ENCODE measurements at places on chromosomes 16 and 17. TPM values are rescaled to one million over a fixed set of nuclear protein-coding genes. Genes with fewer than 3 reads are reported as not detected.

- H3K27me3 ChIP-seq = no peaks in the 10 kb centered on the region
- no peaks in the 10 kb centered on the region for H3K4me1 ChIP-seq
- no peak for DNase-seq
- H3K4me3 ChIP-seq = no peak overlapping the region
- H3K27ac ChIP-seq = no peak overlapping the region
Measured at GRCh38 chr17:81056312-81056711, 21.4 kb downstream of the BAIAP2 start.

Gene JPH3
- not detected for total RNA-seq

GRCh38 chr16:57667526-57668262 is 412 bp upstream of the ADGRG3 start:
- no peaks in the 10 kb centered on the region for H3K4me1 ChIP-seq
- no peak overlapping the region for H3K27ac ChIP-seq
- peaks cover 6% of the 10 kb centered on the region for H3K27me3 ChIP-seq

Gene PYDC1
- not detected for total RNA-seq

- H3K4me1 ChIP-seq = no peaks in the 10 kb centered on the region
- no peak overlapping the region for H3K4me3 ChIP-seq
- no peak overlapping the region for H3K27ac ChIP-seq
- H3K36me3 ChIP-seq = no peaks in the 10 kb centered on the region
- H3K27me3 ChIP-seq = no peaks in the 10 kb centered on the region
Measured at GRCh38 chr16:6453742-6454141, 878.9 kb upstream of the RBFOX1 start.

Gene TBC1D3C
- total RNA-seq = 1.3 TPM

Gene MT1E
- 251 TPM for total RNA-seq

Gene USP43
- total RNA-seq = under 0.01 TPM

DNA sequence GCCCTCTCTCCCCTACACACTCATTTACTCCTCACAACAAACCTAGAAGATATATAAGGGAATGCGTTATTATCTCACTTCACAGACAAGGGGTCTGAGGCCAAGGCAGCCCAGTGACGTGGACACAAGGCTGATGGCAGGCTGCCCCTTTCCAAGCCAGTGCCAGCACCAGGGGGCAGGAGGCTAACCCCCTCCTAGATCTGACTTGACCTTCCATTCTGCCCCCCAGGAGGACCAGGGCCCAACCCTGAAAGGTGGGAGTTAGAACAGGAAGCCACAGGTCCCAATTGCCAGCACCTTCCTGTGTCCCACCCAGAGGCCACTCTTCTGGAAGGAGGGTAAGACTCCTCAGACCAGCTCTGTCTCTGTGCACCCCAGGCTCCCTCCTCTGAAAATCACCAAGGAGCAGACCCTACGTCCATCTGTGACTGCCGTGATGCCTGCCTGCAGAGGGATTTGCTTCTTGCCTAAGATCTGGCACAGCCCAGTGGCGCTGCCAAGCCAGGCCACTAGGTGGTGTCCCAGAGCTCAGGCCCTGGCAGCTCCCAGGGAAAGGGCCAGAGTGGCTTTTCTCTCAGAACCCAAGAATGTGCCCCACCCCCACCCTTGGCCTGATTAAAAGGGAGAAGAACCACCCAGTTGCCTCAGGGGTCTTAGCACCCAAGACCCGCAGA is 42.4 kb upstream of the MRPS23 start:
- H3K27me3 ChIP-seq = no peaks in the 10 kb centered on the region
- peaks cover 34% of the 10 kb centered on the region for H3K4me1 ChIP-seq
- H3K27ac ChIP-seq = peak overlapping the region; percentile 87
- no peaks in the 10 kb centered on the region for H3K36me3 ChIP-seq
- peak; percentile 79 for DNase-seq

GRCh38 chr17:17320911-17321220 is 17.7 kb downstream of the NT5M start:
- H3K4me3 ChIP-seq = no peak overlapping the region
- no peaks in the 10 kb centered on the region for H3K36me3 ChIP-seq
- DNase-seq = no peak
- no peaks in the 10 kb centered on the region for H3K27me3 ChIP-seq
- no peak overlapping the region for H3K27ac ChIP-seq
- H3K4me1 ChIP-seq = no peaks in the 10 kb centered on the region

Gene WFDC1
- total RNA-seq = 34.0 TPM

GRCh38 chr16:21991621-21992020 is 9.3 kb downstream of the PDZD9 start:
- no peak overlapping the region for H3K27ac ChIP-seq
- peaks cover 3% of the 10 kb centered on the region for H3K4me1 ChIP-seq
- H3K27me3 ChIP-seq = no peaks in the 10 kb centered on the region

Gene SBK1
- under 0.01 TPM for total RNA-seq

Gene RSKR
- 4.1 TPM for total RNA-seq

- DNase-seq = no peak
- H3K27ac ChIP-seq = no peak overlapping the region
- H3K4me3 ChIP-seq = no peak overlapping the region
- H3K36me3 ChIP-seq = no peaks in the 10 kb centered on the region
Measured at GRCh38 chr16:50838165-50838564, 96.3 kb downstream of the CYLD start.

- no peak overlapping the region for H3K27ac ChIP-seq
- no peaks in the 10 kb centered on the region for H3K36me3 ChIP-seq
- no peak overlapping the region for H3K4me3 ChIP-seq
- H3K4me1 ChIP-seq = no peaks in the 10 kb centered on the region
- no peak for DNase-seq
- H3K27me3 ChIP-seq = no peaks in the 10 kb centered on the region
Measured at GRCh38 chr16:55379876-55380390, 55.9 kb downstream of the IRX6 start.

Gene HBM
- not detected for total RNA-seq

DNA sequence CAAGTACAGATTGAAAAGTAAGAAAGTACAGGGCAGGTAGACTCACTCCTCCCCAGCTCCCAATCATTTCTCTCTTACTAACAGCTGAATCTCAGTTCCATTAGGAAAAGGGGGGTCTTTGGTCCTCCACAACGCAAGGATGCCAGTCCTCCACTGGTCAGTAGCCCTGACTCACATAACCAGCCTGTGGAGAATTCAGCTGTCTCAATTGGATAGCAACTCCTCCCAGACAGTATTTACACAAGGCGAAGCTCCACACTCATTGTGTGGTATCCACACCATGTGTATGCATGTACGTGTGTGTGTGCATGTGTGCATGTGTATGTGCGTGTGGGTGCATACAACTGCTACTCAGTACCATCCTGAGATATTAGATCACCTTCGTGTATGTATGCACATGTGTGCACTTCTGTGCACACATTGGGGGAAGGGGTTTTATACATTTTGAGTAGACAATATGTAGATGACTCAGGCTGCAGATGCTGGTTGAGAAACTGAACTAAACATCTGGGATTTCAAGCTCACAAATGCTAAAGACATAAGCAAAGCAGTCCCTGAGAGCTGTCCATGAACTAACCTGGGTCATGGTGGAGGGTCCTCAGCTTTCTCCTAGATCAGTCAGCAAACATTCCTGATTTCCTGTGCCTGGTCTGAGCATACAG is 240.1 kb downstream of the SLC39A11 start:
- no peak for DNase-seq
- H3K27ac ChIP-seq = no peak overlapping the region
- no peak overlapping the region for H3K4me3 ChIP-seq
- no peaks in the 10 kb centered on the region for H3K4me1 ChIP-seq

Gene ARHGAP23
- 18.2 TPM for total RNA-seq

- H3K27me3 ChIP-seq = peaks cover 27% of the 10 kb centered on the region
- no peak overlapping the region for H3K27ac ChIP-seq
- H3K4me3 ChIP-seq = no peak overlapping the region
- H3K4me1 ChIP-seq = no peaks in the 10 kb centered on the region
- DNase-seq = no peak
Measured at GRCh38 chr17:29012535-29012934, 6.7 kb upstream of the SEZ6 start.

Gene PITPNM3
- total RNA-seq = 0.99 TPM

DNA sequence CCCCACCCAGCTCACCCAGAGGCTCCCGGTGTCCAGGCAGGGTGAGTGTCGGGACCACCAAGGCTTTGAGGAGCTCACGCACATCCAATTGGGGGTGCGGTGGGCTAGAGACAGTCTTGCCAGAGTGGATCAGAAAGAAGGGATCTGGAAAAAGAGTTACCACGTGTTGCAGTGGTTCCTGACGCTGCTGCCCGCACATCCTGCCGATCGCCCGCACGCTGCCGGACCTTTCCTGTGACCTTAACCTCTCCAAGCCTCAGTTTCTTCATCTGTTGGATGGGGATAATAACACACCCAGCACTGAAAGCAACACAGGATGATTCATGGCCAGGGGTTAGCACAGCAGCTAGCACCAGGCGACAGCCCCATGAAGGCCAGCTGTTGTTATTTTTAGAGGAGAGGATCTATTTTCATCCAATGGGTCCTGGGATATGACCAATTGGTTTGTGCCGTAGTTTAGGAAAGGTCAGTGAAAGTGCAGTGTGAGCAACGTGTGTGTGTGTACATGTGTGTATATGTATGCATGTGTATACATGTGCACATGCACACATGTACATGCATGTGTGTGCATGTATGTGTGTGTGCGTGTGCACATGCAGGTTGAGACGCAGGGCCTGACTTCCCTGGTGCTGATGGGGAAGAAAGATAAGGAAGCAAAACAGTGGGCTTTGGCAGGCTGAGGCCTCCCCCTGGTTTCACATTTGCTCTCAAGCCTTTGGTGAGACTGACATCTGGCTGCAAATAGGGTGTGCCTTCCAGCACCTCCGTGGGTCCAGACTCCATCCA is 2.5 kb downstream of the ITGAX start:
- no peak overlapping the region for H3K27ac ChIP-seq
- H3K27me3 ChIP-seq = no peaks in the 10 kb centered on the region
- no peaks in the 10 kb centered on the region for H3K4me1 ChIP-seq
- no peak overlapping the region for H3K4me3 ChIP-seq

DNA sequence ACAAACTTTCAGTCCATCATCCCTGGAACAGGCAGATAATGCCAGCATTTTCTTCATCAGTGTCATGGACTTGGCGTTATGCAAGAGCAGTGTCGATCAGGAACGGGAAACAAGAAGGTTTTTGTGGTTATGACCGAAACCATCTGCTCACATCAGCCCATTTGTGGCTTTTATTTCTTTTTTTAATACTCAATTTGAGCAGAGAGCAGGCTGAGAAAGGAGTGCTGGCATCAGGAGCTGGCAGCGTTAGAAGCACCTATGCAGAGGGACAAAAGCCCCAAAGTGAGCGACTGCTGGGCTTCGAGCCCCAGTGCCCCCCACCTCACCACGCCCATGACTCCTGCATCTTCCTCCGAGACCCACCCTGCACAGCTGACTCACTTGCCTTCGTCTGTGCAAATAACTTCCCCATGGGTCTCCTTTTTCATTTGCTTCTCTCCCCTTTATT is 16.2 kb upstream of the CD300E start:
- no peaks in the 10 kb centered on the region for H3K36me3 ChIP-seq
- DNase-seq = no peak
- no peak overlapping the region for H3K27ac ChIP-seq
- no peaks in the 10 kb centered on the region for H3K27me3 ChIP-seq
- H3K4me3 ChIP-seq = no peak overlapping the region
- no peaks in the 10 kb centered on the region for H3K4me1 ChIP-seq

Gene GP1BA
- not detected for total RNA-seq

DNA sequence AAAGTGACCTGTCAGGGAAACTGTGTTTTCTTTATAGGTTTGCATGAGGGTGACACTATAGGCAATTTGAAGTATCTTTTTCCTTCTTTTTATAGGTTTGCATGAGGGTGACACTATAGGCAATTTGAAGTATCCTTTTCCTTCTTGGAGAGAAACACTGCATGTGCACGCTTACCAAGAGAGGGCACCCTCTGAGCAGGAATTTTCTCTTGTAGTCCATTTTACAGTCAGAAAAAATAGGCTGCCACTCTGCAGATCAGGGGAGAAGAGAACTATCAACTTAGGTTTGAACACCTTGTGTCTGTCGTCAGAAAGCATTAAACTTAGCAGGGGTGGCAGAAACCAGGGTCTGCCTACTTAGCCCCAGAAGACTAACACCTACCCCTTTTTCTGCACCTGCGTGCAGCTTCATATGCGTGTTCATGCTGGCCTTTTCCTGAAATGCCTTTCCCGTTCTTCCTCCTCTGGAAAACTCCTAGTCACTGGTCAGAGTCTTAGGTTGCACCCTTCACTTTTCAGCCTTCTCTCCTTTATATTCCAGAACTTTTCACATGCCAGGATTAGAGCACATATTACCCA is 16.4 kb upstream of the SMIM36 start:
- H3K4me3 ChIP-seq = no peak overlapping the region
- H3K27me3 ChIP-seq = no peaks in the 10 kb centered on the region
- DNase-seq = peak; percentile 49
- no peaks in the 10 kb centered on the region for H3K4me1 ChIP-seq
- H3K36me3 ChIP-seq = no peaks in the 10 kb centered on the region
- no peak overlapping the region for H3K27ac ChIP-seq

GRCh38 chr17:17055286-17056155 is 13.3 kb downstream of the MPRIP start:
- H3K36me3 ChIP-seq = peaks cover 7% of the 10 kb centered on the region
- DNase-seq = no peak
- peaks cover 34% of the 10 kb centered on the region for H3K4me1 ChIP-seq
- H3K4me3 ChIP-seq = no peak overlapping the region

Gene TP53TG3
- total RNA-seq = not detected

DNA sequence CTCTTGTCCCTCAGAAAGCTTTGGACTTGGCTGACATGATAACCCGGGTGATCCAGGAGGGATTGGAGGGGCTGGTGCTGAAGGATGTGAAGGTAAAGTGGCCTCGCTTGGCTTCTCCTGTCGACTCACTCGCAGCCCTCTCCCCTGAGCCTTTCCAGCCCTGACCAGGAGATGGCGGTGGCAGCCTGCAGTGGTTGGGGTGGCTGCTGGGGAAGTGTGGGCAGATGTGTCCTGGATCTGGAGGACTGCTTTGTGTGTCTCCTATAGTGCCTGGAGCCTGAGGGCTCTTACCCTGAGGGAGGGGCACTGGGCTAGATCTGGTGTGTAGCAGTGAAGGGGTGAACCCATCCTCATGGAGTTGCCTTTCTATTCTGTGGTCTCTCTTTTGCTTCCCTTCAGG is 17.9 kb downstream of the LIG3 start:
- H3K27me3 ChIP-seq = no peaks in the 10 kb centered on the region
- peaks cover 13% of the 10 kb centered on the region for H3K4me1 ChIP-seq
- peak overlapping the region; percentile 63 for H3K27ac ChIP-seq
- DNase-seq = peak; percentile 60
- peaks cover 19% of the 10 kb centered on the region for H3K36me3 ChIP-seq

DNA sequence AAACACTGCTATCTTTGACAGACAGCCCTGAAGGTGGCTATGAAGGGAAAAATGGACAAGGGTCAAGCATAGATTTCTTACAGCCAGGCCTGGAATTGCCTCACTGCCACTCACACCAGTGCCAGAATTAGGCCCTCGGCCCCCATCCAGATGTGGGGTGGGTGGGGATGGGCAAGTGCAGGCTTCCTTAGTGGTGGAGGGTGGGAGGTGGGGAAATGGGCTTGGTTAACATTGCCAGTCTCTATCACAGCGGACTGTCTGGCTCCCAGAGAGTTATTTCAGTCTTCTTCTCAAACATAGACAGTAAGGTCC is 24.9 kb downstream of the B9D1 start:
- DNase-seq = no peak
- H3K4me1 ChIP-seq = peaks cover 12% of the 10 kb centered on the region
- H3K27ac ChIP-seq = no peak overlapping the region
- H3K27me3 ChIP-seq = no peaks in the 10 kb centered on the region

All from fibroblast of lung (primary cell).